ENCODE measurements at places on chromosomes 5 and 9.
A peak's percentile ranks its signal among the peaks of the same experiment; 100 is the strongest.

DNA sequence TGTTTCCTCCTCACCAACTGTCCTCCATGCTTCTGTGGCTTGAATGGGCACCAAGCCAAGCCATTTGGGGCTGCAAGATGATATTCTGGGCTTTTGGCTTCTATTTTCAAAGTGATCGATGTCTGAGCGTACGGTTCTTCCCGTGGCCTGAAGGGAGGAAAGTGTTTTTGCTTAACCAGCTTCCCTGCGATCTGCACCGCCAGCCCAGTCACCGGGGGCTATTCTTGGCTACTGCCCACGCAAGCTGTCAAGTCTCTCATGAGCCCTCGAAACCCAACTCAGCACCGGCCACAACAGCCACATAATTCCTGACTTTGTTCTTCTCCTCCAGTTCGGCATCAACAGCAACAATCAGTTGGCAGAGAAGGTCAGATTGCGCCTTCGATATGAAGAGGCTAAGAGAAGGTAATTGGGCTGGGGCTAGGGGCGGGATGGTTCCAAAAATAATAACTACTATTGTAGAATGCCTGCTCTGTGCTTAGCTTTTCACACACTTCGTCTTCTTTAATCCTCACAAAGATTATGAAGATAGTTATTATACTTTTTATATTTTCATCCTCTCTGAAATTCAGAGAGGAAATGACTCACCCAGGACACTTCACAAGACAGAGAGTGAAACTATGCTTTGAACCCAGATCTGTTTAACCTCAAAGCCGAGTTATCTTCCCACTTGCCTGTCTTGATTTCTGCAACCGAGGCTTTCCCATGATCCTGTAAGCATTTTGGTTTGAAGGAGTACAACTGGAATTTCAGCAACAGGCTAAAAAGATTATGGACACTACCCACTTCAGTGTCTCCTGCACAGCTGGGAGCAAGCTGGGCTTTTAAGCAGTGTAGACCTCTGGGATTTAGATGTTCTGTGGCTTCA lies 76.4 kb upstream of the RARS1 start:
- no peak for DNase-seq

DNA sequence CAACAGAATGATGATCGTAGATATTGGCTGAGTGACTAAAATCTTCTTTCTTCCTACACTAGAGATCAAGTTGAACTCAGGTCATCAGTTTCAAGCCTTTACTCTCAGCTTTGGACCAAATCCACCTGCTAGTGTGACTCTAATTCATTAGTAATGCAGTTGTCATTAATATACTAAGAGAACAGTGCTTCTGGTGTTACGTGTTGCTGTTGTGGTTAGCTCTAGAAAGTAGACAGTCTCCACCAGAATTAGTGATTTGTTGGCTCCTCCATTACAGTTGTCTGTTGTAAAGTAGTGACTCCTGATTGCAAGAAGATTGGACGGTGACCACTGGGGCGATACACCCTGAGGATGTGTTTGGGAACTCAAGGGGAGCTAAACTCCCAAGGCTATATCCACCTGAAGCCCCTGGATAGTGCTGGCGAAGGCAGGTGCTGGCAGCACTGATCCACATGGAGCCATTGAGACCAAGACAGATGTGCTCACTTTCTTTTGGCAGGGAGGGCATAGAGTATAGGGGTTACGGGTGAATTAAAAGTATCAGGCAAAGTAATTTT lies 3.1 kb downstream of the CAMK4 start:
- DNase-seq, result no peak

DNA sequence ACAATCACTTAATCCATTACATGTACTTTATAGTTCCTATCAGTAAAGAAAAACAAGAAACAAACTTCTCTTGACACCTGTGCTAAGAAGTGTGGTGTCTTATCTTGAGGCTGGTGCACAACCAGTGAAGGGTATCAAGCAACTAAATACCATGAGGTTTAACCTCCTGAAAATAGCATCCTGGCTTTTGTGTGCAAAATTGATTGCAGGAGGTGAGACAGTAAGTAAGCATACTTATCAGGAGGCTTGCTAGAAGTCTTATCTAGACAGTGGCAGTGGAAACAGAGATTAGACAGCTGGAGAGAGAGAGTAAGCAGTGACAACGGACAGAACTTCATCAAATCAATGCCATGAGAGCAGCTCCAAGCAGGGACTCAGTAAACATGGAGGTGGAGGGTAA lies 730.3 kb downstream of the DNAH5 start:
- DNase-seq, result no peak

DNA sequence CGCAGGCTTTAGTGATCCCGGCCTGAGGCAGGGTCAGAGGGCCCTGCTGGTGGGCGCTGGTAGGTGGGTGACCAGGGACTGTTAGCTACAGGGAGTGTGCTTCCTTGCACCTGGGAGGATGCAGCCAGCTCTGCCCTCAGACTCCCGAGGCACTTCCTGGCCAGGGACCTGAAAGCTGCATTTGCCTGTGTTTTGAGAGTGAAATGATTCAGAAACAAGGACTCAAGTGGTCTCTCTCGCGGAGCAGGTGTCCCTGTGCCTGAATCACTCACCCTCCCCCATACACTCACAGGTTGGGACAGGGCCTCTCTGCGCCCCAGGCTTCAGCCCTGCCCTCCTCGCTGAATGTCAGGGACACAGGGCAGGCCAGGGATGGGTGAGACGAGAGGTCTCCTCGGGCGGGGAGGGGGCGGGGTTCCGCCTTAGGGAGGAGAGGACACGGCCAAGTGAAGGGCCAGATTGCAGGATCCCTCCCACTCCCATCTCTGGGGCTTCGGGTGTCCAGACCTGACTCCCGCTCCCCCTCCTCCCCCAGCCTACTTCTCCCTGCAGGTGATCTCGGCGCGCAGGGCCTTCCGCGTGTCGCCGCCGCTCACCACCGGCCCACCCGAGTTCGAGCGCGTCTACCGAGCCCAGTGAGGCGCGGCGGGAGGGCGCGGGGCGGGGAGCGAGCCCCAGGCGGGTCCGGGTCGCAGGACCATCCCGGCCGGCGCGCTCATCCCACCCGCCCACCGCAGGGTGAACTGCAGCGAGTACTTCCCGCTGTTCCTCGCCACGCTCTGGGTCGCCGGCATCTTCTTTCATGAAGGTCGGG lies 1.5 kb downstream of the LTC4S start:
- no peak for DNase-seq

- DNase-seq, result no peak
Observed at GRCh38 chr5:16842896-16843295, 93.2 kb downstream of the MYO10 start.

DNA sequence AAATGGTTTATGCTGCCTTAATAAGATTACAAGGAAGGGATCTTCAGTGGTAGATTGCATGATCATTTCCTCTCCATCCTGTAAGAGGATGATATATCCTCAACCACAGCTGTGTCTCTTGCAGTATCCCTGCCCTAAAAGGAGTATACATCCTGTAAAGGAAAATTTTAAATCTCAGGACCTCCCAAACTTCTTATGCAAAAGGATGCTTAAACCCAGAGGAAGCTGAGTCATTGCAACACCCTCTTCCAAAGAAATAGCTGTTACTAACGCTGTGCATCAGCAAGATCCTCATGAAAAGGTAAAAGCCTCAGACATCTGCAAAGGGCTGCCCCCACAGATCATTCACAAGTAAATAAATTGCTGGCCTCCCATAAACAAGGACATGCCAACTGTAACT lies 599.0 kb downstream of the PRELID2 start:
- no peak for DNase-seq

DNA sequence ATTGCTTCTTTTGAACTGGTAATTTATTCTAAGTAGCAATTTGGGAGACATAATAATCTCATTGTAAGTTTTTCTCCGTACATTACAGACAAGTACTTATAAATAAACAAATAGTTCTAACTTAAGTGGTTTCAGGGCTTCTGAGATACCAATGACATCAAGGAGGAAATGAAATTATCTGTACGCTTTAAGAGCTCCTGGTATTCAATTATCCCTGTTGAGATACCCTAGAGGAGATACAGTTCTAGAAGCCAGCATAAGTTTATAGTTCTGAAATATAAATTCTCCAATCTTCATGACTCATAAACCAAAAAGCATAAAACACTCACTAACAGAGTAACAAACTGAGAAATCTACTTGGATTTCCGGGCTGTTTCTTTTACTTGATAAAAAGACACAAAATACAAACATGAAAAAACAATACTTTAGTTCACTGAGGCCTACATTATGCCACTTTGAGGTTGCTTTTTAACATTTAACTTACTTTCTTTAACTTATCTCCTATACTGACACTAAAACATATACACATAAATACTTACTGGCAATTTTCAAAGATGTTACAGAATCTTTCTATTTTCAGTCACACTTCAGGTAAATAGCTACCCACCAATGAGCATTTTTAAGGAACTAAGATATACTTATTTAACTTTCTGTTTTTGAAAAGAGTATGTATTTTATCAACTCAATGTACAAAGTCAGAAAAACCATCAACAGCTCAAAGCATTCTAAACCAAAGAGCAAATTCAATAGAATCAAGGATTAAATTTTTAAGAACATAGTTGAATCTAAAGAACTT lies 7.5 kb downstream of the DCTN4 start:
- DNase-seq, result no peak

- peak; percentile 82 for DNase-seq
Observed at GRCh38 chr5:91381774-91382359, 1.2 kb downstream of the ARRDC3 start.
